ENCODE measurements at places on chromosomes 6 and 20.
A peak's percentile ranks its signal among the peaks of the same experiment; 100 is the strongest.

GRCh38 chr6:3500262-3501014 is 43.6 kb upstream of the SLC22A23 start:
- DNase-seq: no peak

- DNase-seq: no peak
Observed at GRCh38 chr6:7558781-7559180, 17.3 kb downstream of the DSP start.

- no peak for DNase-seq
Observed at GRCh38 chr6:159100395-159101182, 55.8 kb upstream of the TAGAP start.

- no peak for DNase-seq
Observed at GRCh38 chr6:108720827-108721226, 127.4 kb upstream of the ARMC2 start.

- no peak for DNase-seq
Observed at GRCh38 chr20:44183282-44183681, 3.7 kb downstream of the JPH2 start.

- no peak for DNase-seq
Observed at GRCh38 chr20:22732751-22733150, 148.4 kb upstream of the FOXA2 start.

GRCh38 chr6:161443848-161444247 is 170.0 kb upstream of the AGPAT4 start:
- no peak for DNase-seq

DNA sequence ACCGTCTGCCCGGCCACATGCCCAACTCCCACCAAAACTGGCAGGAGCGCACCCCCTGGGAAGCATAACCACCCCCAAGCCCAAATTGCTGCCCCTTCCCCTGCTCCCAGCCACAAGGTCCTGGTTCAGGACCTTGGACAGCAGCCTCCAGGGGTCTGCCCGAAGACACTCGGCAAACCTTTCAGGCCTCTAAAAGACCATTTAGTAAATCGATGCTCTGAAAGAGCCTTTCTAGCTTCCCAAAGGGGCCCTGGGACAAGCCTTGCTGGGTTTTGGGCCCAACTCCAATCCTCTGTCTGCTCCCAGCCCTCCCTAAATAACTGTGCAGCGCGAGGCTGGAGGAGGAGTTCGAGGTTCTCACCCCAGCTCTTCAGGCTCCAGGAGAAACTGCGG is 30.5 kb downstream of the GRM4 start:
- no peak for DNase-seq

GRCh38 chr6:90219209-90219985 is 77.2 kb downstream of the BACH2 start:
- DNase-seq: peak; percentile 93

- no peak for DNase-seq
Observed at GRCh38 chr20:56345911-56346310, 12.9 kb upstream of the FAM210B start.
